ENCODE measurements at places on chromosomes 6 and 20.

DNA sequence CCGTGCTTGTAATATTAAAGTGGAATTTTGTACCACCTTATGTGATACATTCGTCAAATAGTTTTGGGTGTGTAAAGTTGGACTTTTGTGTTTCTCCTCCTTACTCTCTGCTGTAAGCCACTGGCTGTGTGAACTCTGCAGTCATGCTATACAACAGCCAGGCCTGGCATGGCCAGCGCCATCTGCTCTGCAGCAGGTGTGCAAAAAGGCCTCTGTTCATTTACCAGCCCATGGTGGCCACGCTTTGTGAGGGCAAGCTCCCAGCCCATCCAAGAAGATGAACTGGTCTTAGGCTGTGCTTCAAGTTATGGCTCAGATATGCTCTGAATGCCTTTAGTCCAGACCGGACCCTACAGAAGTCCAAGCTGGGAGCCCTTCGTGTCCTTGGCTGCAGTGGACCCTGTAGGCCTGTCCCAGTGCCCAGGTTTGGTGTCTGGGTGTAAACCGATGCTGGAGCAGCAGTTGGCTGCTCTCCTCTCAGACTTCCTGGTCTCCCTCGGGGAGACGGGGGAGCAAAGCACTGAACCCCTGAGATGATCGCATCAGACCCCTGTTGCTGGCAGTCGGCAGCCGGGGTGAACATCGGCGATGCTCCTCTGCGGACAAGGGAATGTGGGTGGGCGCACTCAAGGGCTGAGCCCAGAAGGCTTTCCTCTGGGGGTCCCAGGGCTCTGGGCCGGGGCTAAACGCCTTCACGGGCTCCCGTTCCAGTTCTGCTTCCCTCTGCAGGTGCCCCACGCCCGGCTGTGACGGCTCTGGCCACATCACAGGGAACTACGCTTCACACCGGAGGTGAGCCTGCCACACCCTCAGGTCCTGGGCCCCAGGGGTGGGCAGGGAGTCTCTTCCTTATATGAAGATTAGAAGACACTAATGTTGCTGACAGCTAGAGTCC is 28.6 kb upstream of the PCMTD2 start:
- DNase-seq: no peak

DNA sequence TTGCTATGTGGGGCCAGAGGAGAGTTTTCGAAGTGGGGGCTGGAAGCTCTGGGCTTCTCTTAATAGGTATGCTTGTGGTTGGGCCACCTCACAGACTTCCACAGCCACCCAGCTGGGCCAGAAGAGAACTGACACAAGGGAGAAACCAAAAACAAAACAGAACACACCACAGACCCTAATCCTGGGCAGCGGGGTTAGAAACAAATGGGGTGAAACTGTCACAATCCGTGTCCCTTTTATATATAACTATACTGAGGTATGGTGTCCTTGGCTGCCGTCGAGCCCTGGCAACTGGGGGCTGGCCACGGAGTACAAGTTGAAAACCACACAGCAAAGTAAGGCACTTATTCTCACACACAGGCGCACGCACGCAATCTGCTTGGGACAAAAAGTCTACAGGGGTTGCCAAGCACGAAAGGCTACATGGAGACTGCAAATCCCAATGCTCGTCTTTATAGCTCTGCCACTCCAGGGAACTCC is 78.3 kb downstream of the TRAM2 start:
- DNase-seq: no peak

DNA sequence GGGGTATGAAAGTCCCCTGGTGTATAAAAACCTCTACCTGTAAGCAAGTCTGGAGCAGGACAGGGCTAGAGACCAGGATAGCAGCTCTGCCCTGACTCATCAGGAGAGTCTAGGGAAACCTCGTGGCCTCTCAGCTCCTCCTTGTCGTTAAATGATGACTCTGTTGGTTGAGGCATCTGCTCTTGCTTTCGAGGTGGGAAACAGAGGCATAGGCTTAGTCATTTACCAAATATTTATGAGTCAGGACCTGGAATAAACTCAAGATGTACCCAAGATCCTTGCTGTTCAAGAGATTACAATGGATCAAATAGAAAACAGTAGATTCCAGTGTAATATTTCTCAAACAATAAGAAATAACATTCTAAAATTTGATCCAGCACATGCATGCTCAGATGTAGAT is 5.5 kb downstream of the MANBAL start:
- DNase-seq: peak; percentile 100

GRCh38 chr20:25160467-25160866 is 35.0 kb upstream of the ENTPD6 start:
- no peak for DNase-seq

- DNase-seq: no peak
Measured at GRCh38 chr6:97029552-97029951, 105.0 kb downstream of the KLHL32 start.

GRCh38 chr6:90892271-90892670 is 305.4 kb upstream of the MAP3K7 start:
- no peak for DNase-seq

- DNase-seq: peak; percentile 88
Measured at GRCh38 chr6:144013486-144013909, 5.4 kb upstream of the PLAGL1 start.

GRCh38 chr6:106417572-106418147 is 57.1 kb downstream of the CRYBG1 start:
- no peak for DNase-seq

DNA sequence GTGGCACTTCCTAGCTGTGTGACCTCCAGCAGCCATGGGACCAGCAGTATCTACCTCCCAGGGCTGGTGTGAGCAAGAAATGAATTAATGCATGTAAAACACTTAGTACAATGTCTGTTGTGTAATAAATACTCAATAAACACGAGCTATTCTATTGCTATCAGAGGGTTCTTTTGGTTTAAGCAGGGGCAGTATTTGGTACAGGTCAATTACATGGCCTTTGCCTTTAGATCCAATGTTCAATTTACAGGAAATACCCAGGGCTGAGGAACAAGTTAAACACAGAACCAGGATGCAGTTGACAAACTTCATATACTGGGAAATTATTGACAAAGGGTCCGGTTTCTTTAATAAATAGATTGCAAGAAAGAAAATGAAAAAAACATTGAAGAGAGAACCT is 2.9 kb downstream of the TGM2 start:
- DNase-seq: no peak

DNA sequence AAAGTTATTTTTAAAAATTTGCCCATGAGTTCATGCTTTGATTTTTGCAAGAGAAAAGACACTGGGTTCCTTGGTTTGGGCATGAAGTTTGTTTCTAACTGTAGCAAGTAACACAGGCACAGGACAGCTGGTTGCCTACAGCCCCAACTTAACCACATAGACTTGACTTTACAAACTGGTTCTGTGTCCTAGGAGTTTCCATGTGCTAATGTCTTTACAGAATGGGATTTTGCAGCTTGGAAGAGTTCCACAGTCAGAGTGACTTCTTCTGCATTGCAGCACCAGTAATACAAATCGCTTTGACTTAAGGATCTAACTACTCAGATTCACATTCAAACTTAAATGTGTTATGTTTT is 44.3 kb downstream of the OR2B2 start:
- peak; percentile 65 for DNase-seq

GRCh38 chr6:57283106-57283505 is 34.3 kb upstream of the PRIM2 start:
- DNase-seq: no peak

GRCh38 chr20:10565191-10565921 is 108.4 kb downstream of the JAG1 start:
- peak; percentile 54 for DNase-seq

GRCh38 chr6:105432797-105433196 is 29.9 kb upstream of the PREP start:
- peak; percentile 96 for DNase-seq

- DNase-seq: no peak
Measured at GRCh38 chr20:60009826-60010616, 51.8 kb downstream of the CDH26 start.

DNA sequence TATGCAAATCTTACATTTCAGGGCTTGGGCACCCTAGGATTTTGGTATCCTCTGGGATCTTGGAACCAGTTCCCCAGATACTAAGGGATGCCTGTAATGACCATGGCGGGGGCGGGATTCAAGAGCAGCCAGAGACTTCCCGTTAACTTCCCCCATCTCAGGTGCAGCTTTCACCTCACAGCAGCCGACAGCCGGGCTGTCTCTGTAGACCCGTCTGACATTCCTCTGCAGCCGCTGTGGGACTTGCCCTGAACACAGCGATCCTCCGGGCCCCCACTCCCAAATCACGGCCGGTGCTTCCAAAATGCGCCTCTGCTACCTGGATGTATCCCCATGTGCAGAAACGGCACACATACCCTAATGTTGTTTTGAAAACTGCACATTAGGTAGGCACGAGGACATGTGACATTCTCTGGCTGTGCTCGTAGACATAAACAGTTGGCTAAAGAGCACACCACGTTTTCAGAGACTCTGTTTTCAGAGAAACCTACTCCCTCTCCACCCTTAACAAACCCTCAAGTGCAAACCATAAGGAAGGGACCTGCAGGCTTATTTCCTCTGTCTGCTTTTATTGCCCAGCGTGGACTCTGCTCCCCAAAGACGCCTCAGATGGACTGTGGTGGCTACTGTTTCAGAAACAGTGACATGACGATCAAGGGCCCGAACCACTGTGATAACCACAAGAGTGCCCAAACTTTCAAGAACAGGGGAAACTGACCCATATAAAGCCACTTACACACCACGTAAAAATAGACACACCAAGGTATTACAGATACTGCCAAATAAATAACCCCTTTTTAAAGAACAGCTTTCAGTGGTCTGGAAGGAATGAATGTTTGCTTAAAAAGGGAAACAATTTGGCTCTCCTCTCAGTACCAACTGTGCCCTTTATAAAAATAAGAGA is 72.9 kb upstream of the FOXC1 start:
- no peak for DNase-seq

DNA sequence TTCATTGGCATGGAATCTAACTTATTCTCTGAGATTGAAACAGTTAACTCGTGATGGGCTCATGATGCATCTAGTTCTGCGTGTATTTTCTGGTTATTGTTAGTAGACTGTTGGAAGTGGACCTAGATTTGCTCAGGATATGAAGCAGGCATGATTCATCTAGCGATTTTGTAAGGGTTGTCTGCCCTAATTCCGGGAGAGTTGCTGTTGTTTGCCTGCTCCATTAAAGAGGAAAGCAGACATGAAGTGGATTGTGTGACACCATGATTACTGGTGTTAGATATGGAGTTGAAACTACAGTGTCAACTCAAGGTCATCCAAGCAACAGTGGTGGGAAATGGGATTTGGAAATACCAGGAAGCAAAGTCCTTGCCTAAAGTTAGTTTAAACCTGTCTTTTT is 41.0 kb downstream of the SOX4 start:
- peak; percentile 93 for DNase-seq

GRCh38 chr6:3775386-3775785 is 23.9 kb upstream of the PXDC1 start:
- DNase-seq: no peak

DNA sequence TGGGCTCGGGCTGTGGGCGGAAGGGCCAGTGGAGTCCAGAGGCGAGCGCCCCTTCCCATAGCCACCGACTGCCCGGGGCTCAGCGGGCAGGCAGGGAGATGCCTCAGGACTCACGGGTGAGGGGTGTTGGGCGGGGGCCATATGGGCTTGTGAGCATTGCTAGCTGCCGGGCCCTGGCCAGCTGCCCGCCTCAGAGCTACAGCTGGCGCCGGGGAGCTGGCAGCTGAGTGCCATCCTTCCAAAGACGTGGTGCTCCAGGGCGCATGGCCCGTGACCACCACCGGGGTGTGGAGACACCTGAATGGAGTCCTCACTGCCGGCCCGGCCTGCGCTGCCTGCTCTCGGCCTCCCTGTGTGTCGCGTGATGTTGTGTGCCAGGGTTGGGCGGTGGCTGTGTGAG is 10.6 kb upstream of the RBBP8NL start:
- DNase-seq: no peak

GRCh38 chr6:31180500-31180899 is 10.0 kb upstream of the POU5F1 start:
- peak; percentile 94 for DNase-seq

DNA sequence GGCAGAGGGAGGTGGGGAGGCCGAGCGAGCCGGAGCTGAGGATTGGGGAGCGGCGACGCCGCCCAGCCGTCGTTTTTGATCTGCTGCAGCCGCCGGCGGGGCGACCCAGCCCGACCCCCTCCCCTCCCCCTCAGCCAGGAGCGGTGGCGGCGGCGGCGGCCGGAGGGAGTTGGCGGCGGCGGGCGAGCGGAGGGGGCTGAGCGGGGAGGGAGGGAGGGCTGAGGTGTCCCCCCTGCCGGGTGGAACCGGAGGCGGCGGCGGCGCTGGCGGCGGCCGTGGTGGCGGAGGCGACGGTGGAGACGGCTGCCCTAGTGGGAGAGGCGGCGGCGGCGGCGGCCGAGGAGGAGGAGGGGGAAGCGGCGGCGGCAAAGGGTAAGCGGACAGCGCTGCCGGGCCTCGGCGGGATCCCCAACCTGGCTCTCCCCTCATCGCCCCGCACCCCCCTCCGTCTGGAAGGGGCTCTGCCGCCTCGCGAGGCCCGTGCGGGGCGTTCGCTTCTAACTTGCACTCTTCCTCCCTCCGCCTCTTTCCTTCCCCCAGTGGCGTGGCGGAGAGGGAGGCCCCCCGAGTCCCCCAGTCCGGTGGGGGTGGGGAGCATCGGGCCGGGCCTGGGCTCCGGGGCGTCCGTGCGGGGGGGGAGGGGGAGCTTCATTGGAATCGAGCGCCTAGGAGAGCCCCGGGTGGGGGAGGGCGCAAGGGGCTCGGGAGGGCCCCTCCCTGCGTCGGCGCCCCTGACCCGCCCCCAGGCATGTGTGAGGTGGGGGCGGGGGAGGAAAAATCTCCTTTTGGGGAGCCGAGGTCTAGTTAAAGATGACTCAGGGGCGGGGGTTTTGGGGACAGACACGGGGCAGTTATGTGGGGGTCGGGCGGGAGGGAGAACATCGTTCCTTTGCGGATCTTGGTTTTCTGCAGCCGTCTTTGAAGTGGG is at the start of gene TAB2:
Gene TAB2 (plus strand): TSS at position 69 of the 928 bp plus-strand sequence. CDS start 52,286 bp downstream, outside the sequence.
- peak; percentile 55 for DNase-seq

DNA sequence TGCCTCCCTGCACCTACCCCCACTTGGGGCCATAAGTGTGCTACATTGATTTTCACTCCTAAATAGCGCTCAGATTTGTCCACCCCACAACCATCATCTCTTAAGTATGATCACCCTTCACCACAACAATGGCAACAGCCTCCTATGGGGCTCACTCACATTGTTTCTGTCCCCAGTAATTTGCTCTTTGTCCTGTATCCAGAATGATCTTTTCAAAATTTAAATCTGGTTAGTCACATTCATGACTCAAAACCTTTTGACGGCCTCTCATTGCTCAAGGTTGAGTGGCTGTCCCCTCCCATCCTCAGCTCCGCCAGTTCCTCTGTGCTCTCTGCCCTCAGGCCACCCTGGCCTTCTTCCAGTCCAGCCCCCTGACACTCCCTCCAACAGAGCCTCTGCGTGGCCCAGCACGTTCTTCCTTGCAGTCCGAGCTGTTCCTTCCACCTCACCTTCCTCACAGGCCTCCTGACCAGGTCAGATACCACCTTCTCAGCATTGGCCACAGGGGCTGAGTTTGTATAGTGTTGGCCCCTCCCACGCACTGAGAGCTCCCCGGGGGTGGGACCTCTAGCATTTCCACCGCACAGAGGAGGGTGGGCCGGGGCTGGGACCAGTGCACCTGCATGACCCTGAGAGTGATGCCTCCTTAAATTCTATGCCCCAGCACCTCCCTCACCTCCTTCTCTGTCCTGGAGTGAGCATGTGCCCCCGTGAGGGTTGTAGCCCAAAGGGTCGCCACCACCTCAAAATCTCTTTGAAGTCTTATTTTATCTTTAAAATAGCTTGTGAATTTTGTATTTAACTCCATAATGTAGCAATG is 2.4 kb upstream of the PPP1R3G start:
- peak; percentile 99 for DNase-seq

- peak; percentile 41 for DNase-seq
Measured at GRCh38 chr6:120384671-120385070, 949.6 kb downstream of the TBC1D32 start.

Measured in M059J (cell line).